K562 (cell line): ENCODE measurements at places on chromosomes 12 and 14.
A peak's percentile ranks its signal among the peaks of the same experiment; 100 is the strongest.

GRCh38 chr12:44847888-44848702, 28.0 kb downstream of the NELL2 start:
- no peaks in the 10 kb centered on the region for H3K27me3 ChIP-seq
- DNase-seq: no peak
- no peaks in the 10 kb centered on the region for H3K4me1 ChIP-seq
- no peak overlapping the region for H3K27ac ChIP-seq
- no peak overlapping the region for H3K4me3 ChIP-seq

DNA sequence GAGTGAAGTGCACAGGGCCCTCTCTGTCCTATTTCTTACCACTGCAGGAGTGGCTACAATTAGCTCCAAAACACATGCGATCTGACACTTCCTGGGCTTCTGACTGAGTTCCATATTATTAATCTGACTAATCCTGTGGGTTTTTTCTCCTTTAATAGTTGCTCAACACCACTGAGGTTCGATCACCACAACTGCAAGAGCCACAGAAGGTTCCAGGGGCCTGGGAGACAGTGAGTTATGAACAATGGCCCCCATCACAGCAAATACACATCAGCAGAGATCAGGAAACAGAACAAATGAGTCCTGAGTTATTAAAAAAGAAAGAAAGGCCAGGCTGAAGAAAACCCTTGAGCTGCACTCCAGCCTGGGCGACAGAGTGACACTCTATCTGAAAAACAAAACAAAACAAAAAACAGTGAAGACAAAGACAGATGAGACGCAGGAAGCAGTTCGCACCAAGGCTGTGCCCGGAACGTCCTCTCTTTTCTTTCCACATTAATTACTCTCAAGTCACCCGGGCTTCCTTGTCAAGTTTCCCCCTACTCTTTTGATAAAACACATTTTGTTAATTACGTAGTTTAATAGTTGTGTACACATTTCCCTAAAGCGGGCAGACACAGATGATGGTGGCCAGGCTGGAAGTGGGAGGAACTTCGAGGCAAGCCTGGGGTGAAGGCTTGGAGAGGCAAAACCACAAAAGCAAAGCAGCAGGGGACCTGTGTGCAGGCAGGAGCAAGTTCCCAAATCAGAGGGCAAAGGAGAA, 42.7 kb downstream of the CDC42BPB start:
- H3K4me3 ChIP-seq: no peak overlapping the region
- DNase-seq: no peak
- H3K4me1 ChIP-seq: peaks cover 14% of the 10 kb centered on the region

- no peak overlapping the region for H3K4me3 ChIP-seq
- H3K36me3 ChIP-seq: no peaks in the 10 kb centered on the region
- no peak overlapping the region for H3K27ac ChIP-seq
Measured at GRCh38 chr12:117036547-117036946, 62.7 kb downstream of the TESC start.

GRCh38 chr14:77025744-77026165, 2.8 kb downstream of the IRF2BPL start:
- peak overlapping the region; percentile 65; the same call in 1 of the 2 replicates for H3K4me3 ChIP-seq
- no peak overlapping the region for H3K27ac ChIP-seq
- no peak for DNase-seq
- H3K4me1 ChIP-seq: peaks cover 25% of the 10 kb centered on the region
- H3K27me3 ChIP-seq: no peaks in the 10 kb centered on the region
- peaks cover 24% of the 10 kb centered on the region; the same call in 2 of the 3 replicates for H3K36me3 ChIP-seq

DNA sequence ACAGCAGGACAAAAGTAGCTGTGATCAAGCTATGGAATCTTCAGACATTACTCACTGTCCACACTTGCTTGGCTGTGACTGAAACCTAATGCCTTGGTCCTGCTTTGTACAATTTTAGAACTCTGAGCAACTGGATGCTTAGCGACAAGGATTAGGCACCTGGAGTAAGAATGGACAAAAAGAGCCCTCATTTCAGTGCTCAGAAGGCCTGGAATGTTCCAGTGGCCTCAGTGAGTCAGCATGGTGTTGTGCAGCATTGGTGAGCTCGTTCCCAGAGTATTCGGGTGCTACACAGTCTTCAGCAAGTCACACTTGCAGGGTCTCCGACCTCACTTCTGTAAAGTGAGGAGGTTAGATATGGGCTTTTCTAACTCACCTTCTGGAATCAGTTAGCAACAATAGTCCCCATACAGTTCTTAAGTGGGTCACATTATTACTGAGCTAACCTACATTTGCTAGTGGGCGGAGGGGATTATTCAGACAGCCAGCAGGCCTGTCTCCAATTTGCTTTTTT, 108.0 kb upstream of the MDM1 start:
- H3K27ac ChIP-seq: 0 out of 3 replicates have a peak overlapping the region, but pooled peaks have one; percentile 8
- peak; percentile 12 for DNase-seq
- no peaks in the 10 kb centered on the region for H3K36me3 ChIP-seq
- no peaks in the 10 kb centered on the region for H3K4me1 ChIP-seq
- no peaks in the 10 kb centered on the region for H3K27me3 ChIP-seq

GRCh38 chr12:126667339-126667738, 1599.6 kb upstream of the TMEM132C start:
- H3K4me3 ChIP-seq: no peak overlapping the region
- no peaks in the 10 kb centered on the region for H3K36me3 ChIP-seq
- no peaks in the 10 kb centered on the region for H3K27me3 ChIP-seq
- no peak for DNase-seq

DNA sequence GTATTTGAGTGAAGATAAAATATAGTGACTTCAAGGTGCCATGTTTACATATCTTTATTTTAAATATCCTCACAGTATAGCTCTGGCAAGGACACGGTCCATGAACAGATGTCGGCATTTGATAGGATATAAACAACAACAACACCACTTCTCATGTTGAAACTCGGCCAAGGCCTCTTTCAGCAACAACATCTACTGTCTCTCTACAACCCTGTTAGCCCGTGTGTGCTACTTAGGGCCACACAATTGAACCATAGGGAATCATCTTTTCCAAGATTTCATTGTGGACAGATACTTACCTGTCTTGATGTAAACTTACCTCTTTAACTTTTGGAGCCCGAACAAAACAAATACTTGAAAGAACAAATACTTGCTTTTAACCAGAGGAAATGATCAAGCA, 168.7 kb upstream of the SSTR1 start:
- DNase-seq: no peak
- no peaks in the 10 kb centered on the region for H3K27me3 ChIP-seq
- no peaks in the 10 kb centered on the region for H3K4me1 ChIP-seq

DNA sequence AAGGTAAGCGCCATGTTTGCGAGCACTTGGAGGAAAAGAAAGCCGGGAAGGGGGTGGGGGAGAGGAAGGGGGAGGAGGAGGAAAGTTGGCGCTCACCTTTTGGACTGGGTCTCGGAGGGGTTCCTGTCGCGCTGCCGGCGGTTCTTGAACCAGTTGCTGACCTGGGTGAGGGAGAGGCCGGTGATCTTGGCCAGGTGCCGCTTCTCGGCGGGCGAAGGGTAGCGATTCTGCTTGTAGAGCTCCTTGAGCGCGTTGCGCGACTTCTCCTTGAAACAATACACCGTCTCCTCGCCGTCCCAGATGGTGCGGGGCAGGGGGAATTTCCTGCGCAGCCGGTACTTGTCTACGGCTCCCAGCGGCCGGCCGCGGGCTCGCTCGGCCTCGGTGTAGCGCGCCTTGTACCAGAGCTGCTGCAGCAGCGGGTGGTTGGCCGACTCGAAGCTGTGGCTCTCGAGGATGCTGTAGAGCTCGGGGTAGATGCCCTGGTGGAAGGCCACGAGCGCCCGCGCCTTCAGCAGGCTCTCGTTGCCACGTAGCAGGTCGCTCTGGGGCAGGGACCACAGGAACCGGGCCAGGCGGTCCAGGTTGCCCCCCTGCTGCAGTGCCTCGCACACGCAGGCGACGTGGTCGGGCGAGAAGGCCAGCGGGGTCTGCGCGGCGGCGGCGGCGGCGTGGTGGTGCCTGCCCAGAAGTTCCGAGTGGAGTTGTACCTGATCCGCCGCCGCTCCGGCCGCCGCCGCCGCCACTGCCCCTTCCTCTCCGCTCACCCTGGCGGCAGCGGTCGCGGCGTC, 840 bp downstream of the SIX4 start:
- H3K4me1 ChIP-seq: peaks cover 3% of the 10 kb centered on the region; the same call in 2 of the 3 replicates
- H3K27ac ChIP-seq: peak overlapping the region; percentile 81
- no peaks in the 10 kb centered on the region for H3K27me3 ChIP-seq

- H3K36me3 ChIP-seq: no peaks in the 10 kb centered on the region
- H3K27me3 ChIP-seq: no peaks in the 10 kb centered on the region
- no peak overlapping the region for H3K27ac ChIP-seq
- H3K4me1 ChIP-seq: no peaks in the 10 kb centered on the region
- no peak overlapping the region for H3K4me3 ChIP-seq
- DNase-seq: no peak
Measured at GRCh38 chr14:54172114-54172513, 215.5 kb upstream of the BMP4 start.

DNA sequence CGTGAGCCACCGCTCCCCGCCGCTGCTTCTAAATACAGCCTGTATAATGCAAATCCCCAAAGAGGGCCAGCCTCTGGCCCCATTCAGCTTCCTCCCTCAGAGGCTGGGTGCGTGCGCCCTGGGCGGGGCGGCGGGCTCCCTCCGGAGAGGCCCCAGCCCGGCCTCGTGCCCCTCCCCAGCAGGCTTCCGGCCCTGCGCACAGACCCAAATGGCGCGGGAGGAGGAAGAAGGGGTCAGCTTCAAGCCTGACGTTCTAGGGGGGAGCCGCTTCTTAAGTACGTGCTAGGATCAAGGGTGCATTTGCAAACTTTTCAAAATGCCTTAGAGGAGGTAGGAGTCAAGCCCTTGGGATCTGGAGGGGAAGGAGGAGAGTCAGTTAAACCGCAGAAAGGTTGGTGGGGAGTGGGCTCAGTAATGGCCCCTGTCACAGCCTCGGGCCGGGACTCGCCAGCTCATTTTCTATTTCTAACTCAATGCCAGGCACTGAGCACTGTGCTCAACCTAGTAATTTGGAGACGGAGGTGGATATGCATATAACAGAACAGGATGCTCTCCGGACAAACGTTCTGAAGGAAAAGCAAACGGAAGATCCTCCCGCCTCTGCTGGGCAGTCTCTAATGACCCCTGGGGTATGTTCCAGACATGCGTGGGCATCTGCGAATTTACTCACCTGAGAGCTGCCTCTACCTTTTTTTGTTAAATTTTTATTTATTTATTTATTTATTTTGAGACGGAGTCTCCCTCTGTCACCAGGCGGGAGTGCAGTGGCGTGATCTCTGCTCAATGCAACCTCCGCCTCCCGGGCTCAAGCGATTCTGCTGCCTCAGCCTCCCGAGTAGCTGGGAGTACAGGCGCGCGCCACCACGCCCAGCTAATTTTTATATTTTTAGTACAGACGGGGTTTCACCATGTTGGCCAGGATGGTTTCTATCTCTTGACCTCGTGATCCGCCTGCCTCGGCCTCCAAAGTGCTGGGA, 32.3 kb downstream of the NINJ2 start:
- H3K4me3 ChIP-seq: no peak overlapping the region
- no peaks in the 10 kb centered on the region for H3K36me3 ChIP-seq
- H3K27me3 ChIP-seq: no peaks in the 10 kb centered on the region

- H3K36me3 ChIP-seq: peaks cover 18% of the 10 kb centered on the region; the same call in 2 of the 3 replicates
- no peaks in the 10 kb centered on the region for H3K27me3 ChIP-seq
- no peak overlapping the region for H3K27ac ChIP-seq
- no peak for DNase-seq
- H3K4me1 ChIP-seq: peaks cover 70% of the 10 kb centered on the region
Measured at GRCh38 chr12:57838594-57839302, 7.8 kb downstream of the CTDSP2 start.
